Stimulated activated CD8-positive, alpha-beta memory T cell treated with anti-CD3 and anti-CD28 coated beads, Interleukin-4, amount 100 ng/mL, for 1 hour (primary cell): ENCODE measurements at places on chromosomes 1 and 21.

DNA sequence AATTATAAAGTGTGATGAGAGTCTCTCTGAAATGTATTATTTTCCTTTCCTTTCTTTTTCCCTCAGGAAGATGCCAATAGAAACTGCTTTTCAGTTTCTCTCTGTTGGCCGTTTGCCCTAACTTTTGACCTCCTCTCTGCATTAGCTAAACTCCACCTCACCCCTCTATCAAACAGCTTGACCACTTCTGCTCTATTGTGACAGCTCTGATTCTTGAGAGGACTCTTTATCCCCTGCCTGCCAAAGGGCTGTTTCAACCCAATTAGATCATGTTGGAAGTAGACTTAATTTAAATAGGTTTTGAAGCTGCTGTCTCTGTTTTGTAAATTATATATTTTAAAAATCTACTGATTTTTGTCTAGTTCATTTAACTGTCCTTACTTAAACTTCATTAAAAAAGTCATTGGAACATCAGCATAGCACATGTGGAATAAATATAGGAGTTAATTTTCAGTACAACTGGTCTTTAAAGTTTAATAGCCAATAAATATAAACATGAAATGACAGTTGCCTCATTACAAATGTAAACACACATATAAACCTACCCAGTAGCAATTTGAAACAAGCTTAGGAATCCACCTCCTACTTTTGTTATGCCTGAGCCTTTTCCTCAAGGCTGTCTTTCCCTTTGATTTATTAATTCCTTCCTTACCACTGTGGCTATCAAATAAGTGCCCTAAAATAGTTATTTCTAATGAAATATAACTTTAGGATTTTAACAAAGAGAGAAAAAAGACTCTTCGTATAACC lies 152.0 kb downstream of the CHRM3 start:
- no peak for DNase-seq

GRCh38 chr21:44603911-44604310 lies 3.5 kb downstream of the KRTAP10-7 start:
- DNase-seq = no peak

DNA sequence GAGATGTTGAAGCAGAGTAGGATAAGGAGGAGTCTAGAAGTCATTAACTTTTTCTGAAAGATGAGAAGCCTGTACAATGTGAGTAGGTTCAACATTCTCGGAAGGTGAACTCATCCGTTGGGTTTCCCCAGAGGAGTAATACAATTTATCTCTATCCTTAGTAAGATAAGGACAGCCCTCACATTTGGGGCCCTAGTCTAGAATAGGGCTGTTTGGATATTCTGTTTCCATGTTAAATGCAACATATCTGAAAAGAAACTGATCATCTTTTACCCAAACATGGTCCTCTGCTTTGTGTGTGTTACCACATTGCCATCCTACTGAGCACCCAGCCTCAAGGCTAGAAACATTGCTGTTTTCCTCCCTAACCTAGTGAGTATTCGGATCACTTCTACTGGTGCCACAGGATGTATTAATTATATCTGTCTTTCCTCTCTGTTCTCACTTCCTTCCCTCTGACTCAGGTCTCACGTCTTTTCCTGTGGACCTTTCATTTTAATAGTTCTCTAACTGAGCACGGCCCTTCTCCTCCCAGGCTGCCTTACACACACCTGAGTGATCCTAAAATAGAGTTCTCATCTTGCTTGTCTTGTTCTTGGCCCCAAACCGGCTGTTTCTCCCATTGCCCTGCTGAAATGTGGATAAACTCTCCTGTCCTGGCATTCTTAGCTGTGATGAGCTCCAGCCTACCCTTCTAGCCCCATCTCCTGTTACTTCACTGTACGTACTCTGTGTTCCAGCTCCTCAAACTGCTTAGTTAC lies 91.7 kb downstream of the CDC14A start:
- no peak for DNase-seq

GRCh38 chr21:41769521-41769920 lies 2.7 kb upstream of the RIPK4 start:
- no peak for DNase-seq

DNA sequence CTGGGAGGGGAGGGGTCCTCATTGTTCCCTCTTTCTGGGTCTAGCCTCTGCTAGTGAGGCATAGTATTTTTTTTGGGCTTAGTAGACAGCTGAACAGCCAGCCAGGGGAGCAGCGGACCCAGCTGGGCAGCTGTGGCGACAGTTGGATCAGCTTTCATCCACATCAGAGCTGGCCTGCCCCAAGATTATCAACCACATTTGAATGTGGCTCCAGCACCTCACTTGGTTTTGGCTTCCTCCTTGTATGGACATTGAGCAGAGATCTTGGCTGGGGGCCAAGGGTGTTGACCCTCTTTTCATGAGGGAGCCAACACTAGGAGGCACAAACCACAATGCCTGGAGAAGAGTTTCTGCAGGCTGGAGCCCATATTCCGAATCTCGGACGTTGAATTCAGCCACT lies 25.0 kb downstream of the WNT4 start:
- DNase-seq = no peak

DNA sequence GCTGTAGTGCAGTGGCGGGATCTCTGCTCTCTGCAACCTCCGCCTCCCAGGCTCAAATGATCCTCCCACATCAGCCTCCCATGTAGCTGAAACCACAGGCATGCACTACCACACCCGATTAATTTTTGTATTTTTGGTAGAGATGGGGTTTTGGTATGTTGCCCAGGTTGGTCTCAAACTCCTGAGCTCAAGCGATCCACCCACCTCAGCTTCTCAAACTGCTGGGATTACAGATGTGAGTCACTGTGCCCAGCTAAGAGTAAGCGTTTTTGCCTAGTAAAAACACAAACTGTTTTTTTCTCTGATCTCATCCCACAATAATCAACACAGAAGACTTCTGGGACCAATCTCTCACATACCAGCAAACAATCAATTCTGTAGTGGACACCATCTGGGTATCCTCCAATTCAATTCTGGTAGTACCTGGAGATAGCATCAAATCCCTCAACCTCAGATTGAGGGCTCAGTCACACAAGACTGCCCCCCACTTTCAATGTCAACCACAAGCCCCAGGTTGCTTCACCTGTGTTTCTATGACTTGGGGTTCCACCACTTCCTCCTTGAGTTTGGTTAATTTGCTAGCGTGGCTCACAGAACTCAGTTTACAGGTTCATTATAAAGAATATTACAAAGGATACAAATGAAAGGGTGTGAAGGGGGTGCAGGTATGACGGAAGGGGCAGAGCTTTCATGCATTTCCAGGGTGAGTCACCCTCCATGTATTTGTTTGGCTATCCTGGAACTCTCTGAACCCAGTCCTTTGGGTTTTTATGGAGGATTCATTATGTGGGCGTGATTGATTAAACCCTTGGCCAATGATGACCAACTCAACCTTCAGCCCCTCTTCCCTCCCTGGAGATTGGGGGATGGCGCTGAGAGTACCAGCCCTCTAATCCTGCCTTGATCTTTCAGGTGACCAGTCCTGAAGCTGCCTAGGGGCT lies 40.0 kb upstream of the RHOU start:
- DNase-seq = no peak

DNA sequence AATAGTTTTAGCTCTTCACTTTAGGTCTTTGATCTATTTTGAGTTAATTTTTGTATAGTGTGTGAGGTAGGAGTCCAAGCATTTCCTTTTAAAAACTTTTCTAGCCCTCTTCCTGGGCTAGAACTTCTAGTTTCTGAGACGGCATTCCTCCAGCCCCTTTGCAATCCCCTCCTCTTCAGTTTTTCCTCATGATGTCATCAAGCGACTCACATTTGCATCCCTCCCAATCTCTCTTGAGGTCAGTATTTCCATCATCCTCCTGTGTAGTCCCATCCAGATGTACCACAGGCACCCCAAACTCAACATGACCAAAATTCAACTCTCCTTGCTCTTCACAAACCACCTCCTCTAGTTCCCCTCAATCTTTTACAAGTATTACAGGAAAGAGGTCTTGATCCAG lies 10.7 kb downstream of the HMGN2 start:
- DNase-seq = no peak

GRCh38 chr1:115838431-115839028 lies 2.4 kb downstream of the NHLH2 start:
- DNase-seq = no peak

DNA sequence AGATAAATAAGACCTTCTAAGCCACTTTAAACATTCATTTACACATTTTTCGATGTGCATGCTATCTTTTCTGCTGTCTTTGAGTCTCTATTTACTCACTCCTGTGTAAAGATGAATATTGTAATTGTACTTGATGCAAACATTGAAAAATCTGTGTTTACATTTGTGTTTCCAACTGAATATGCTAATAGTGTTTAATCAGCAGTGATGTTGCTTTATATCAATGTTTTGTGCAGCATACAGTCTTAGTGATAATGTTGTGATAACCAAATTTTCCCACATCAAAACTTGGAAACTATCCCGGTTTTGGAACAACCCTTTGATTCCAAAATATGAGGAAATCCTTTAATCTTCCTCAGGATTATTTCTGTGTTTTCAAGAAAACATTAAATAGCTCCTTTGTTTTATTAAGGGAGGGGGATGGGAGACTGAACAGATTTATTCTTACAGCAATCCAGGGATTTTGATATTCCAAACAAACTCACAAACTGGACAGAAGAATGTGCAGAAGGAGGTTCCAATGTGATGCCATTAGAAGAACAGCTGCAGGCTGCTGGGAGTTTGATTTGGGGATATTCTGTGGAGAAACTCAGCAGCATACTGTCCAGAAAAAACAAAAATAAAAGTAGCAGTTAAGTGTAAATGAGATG lies 248.0 kb downstream of the S1PR1 start:
- DNase-seq = no peak

DNA sequence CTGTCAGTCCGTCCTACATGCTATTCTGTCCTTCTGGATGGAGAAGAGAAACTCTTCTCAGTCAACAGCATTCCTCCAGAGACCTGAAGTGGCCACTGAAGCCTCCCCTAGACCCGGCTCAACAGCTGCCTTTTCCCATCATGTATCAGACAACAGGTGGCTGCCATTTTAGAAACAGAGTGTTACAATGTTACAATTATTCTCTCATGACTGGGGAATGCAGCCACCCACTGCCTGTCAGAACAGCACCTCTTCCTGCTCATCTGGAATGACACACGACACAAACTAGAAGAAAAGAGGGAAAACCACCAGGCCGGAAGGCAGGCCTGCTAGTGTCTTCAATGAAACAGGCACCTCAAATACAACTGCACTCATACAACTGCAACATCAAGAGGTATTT lies 105.3 kb downstream of the PGBD5 start:
- DNase-seq = no peak

- no peak for DNase-seq
Observed at GRCh38 chr1:27966402-27967105, 6.8 kb downstream of the XKR8 start.

- no peak for DNase-seq
Observed at GRCh38 chr1:24513706-24514105, 11.1 kb downstream of the RCAN3 start.

- DNase-seq = no peak
Observed at GRCh38 chr1:20160034-20160433, 20.9 kb downstream of the PLA2G2F start.

GRCh38 chr1:115862403-115862802 lies 21.5 kb upstream of the NHLH2 start:
- DNase-seq = no peak

- peak; percentile 20 for DNase-seq
Observed at GRCh38 chr1:20732071-20732587, 374 bp downstream of the SH2D5 start.

- no peak for DNase-seq
Observed at GRCh38 chr1:104092698-104093097, 343.0 kb downstream of the AMY1C start.

DNA sequence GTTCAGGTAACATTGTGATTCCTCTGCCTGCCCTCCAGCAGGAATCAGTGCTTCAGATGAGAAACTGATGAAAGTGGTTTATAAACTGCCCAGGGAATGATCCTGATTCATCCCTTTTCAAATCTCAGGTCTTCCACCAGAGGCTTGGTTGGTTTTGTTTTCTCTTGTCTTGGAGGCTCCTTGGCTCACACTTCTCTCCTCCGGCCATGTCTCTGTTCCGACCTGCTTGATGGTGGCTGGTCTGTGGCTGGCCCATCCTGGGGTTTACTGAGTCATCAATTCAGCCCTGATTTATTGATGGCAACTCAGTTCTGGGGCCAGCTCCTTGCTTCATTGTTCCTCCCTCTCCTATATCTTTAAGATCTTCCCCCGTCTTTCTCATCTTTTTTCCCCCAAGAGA lies 56.6 kb upstream of the SLC2A1 start:
- DNase-seq = no peak

GRCh38 chr1:23188434-23188884 lies 19.8 kb upstream of the LUZP1 start:
- DNase-seq = no peak

- no peak for DNase-seq
Observed at GRCh38 chr1:107525961-107526360, 385.1 kb downstream of the NTNG1 start.

DNA sequence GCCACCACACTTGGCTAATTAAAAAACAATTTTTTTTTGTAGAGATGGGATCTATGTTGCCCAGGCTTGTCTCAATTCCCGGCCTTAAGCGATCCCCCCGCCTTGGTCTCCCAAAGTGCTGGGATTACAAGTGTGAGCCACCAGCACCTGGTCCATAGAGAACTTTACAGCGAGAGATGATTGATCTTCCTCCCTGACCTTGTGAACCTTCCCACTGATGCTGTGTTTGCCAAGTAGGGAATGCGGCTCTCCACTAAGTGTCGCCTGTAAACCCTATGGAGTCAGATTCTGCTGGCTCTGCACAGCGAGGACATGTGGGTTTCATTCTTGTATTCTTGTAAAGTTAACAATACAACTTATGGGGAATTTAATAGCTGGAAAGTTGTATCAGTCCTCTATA lies 81.3 kb upstream of the LYST start:
- DNase-seq = no peak

GRCh38 chr21:22374218-22374969 lies 1376.2 kb downstream of the NCAM2 start:
- no peak for DNase-seq

DNA sequence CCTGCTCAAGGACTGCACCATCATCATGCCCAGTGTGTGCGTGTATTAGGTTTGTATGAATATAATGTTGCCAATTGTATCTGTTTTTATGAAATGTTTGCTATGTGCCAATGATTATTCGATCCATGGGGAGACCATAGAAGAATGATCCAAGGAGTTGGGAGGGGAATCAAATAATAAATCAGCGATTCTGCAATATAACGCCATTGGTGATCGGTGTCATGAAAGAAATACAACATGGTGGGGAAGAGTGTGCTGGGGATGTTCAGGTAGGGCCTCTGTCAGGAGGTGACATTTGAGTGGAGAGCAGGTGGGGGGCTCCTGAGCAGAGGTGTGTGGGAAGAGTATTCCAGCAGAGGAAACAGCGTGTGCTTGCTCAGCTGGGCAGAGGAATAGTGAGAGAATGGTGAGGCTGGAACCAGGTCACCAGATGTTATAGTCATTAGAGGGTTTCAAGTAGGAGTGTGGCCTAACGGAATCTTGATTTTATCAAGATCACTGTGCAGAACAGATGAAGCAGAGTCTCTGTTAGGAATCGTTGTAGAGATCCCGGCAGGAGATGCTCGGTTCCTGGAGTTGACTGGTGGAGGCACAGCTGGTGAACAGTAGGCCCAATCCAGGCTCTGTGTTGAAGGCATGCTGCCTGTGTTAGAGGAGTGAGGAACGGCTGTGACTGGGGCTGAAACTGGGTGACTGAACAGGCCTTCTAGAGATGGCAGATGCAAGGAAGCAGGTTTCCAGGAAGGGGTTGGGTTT lies 2.9 kb upstream of the ZNF496 start:
- DNase-seq = no peak

GRCh38 chr1:115282807-115283208 lies 55.2 kb downstream of the NGF start:
- no peak for DNase-seq
